IPS DF 6.9 (cell line): ENCODE measurements at places on chromosomes 2 and 18.

GRCh38 chr2:1137913-1138391 is 187.3 kb downstream of the SNTG2 start:
- no peak for DNase-seq

- no peak for DNase-seq
These were observed 224.8 kb upstream of the ID2 start for GRCh38 chr2:8457092-8457481.

DNA sequence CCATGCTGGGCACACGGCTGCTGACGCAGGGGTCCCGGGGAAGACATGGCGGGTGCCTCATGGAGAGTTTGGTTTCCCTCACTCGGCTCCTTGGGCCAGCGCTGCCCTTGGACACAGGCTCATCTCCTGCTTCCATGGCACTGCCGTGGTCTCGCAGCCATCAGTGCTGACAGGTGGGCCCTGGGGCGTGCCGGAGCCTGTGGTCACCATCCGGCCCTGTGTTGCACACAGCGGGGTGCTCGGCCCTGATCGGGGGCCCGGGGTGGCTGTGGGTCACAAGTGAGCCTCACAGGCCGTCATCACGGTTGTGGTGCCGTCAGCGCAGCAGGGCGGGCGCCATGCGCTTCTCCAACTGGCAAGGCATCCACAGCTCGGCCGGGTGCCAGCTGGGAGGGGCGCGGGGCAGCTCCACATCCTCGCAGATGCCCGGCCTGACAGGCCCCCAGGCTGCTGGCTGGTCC is 582 bp downstream of the RTP5 start:
- no peak for DNase-seq

GRCh38 chr18:6929370-6930102 is 188.1 kb downstream of the LAMA1 start:
- DNase-seq = no peak

DNA sequence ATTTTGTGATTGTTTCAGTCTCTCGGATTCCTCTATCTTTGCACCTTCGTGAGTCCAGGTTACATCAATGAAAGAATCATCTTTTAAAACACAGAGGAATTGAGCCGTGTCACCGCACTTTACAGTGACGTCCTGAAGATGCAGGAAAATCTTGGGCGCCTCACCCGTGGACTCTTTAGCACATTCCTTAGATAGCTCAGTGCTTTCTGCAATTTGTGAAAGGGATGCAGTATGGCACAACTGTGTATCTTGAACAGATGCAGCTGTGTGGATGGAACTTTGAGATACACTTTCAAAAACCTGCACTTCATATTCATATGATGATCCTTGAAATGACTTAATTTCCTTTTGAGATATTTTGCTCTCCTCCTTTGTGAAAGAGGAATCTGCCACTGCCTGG is 50.9 kb downstream of the TTN start:
- DNase-seq = no peak

DNA sequence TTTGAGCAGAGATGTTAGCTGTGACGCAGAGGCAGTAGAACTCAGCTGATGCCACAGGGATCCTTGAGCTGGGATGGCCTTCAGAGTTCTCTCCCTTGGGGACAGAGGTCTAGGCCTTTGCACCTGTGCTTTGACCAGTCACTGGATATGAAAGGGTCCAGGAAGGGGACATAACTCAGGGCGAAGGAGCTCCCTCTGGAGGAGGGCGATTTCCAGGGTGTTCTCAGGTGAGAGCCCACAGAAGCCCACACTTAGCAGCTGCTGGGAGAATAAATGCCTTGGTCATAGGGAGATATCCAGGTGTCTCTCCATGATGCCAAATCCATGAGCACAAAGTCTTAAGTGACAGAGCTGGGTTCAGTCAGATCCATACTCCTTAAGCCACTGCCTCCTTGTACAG is 369.2 kb downstream of the NYAP2 start:
- no peak for DNase-seq

GRCh38 chr2:25105336-25106085 is 62.9 kb downstream of the POMC start:
- DNase-seq = no peak

DNA sequence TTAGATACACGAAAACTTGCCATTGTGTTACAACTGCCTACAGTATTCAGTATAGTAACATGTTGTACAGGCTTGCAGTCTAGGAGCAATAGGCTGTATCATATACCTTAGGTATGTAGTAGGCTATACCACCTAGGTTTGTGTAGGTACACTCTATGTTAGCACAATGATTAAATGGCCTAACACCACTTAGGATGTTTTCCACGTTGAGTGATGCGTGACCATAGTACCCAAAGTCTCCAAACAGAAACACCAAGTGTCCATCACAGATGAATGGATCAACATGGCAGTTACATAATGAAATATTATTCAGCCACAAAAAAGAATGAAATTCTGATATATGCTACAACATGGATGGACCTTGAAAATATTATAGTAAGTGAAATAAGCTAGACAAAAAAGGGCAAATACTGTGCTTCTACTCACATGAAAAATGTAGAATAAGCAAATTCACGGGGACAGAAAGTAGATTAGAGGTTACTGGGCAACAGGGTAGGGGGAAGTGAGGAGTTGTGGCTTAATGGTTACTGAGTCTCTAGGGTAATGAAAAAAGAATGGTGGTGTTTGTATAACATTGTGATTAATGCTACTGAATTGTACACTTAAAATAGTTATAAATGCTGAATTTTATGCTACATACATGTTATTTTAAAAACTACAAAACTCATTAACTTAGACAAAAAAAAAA is 62.6 kb downstream of the TMEM131 start:
- DNase-seq = no peak
